DMS53 (cell line): ENCODE measurements at places on chromosomes 1 and 21.

- peak; percentile 29 for DNase-seq
Measured at GRCh38 chr21:26961698-26962097, 5.2 kb downstream of the ADAMTS5 start.

- DNase-seq, result no peak
Measured at GRCh38 chr1:170067253-170067819, 7.2 kb downstream of the KIFAP3 start.

DNA sequence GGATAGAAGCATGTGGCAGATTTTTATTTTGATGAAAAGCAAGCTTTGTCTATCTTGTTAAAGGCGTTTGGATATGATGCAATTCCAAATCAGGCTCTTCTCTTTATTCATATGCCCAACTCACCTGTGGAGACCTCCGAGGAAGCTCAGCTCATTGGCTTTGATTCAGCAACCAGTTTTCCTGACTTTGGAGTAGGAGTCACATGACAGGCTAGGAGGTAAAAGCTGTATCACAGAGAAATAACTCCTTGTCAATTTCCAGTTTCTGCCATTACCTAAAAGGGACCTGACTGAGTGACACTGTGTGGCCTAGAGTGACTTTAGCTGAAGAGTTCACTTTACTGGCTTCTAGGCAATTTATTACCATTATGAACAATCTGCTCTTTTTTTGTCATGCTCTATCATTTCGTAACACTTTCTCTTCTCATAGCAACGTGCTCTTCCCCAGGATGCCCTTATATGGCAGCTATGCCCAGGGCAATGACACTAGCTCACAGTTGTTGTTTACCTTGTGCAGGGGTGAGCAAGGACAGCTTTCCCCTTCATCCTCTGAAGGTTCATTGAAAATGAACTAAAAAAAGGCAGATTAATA lies 107.2 kb downstream of the KCNK1 start:
- peak; percentile 69 for DNase-seq

GRCh38 chr1:152188673-152189591 lies 29.9 kb upstream of the RPTN start:
- DNase-seq, result peak; percentile 90

DNA sequence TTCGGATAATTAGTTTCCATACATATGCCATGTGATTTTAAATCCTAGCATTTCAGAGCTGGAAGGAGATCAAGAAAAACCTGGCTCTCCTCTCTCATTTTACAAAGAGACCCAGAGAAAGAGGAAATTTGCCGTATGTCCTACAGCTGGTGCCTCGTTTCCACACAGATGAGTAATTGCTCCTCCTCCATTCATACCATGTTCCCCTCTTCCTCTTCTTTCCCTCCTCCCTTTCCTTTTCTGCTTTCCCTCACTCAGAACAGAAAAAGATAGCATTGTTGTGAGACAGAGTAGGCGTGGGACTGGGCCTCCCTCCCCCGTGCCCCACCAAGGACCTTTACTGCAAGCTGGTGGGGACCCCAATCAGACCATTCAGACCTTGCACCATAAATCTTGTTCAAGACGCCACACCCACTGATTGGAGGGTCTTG lies 13.7 kb upstream of the SLC44A3 start:
- no peak for DNase-seq

DNA sequence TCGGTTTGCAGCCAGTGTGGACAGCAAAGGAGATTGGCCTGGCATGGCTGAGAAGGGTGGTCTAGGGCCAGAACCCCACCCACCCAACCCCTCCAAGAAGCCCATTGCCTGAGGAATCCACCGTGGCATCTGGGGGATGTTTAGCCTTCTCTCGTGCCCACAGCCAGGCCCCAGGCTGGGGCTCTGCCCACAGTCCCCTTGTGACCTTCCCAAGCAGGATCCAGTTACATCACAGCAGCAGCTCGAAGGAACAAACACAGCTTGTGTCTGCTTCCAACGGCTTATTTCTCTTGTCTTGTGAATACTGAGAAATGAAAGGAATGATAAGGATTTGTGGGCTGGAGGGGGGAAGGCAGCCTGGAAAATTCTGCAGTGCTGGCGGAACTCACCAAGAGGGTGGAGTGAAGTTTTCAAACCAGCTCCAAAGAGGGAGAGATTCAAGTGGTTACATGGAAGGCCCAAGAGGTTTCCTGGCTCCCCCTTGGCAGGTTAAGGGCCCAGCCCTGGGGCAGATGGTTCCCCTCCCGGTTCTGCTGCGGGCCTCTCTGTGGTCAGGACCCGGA lies 61.6 kb downstream of the DHRS3 start:
- no peak for DNase-seq

GRCh38 chr1:156652131-156652991 lies 10.4 kb downstream of the BCAN start:
- no peak for DNase-seq

DNA sequence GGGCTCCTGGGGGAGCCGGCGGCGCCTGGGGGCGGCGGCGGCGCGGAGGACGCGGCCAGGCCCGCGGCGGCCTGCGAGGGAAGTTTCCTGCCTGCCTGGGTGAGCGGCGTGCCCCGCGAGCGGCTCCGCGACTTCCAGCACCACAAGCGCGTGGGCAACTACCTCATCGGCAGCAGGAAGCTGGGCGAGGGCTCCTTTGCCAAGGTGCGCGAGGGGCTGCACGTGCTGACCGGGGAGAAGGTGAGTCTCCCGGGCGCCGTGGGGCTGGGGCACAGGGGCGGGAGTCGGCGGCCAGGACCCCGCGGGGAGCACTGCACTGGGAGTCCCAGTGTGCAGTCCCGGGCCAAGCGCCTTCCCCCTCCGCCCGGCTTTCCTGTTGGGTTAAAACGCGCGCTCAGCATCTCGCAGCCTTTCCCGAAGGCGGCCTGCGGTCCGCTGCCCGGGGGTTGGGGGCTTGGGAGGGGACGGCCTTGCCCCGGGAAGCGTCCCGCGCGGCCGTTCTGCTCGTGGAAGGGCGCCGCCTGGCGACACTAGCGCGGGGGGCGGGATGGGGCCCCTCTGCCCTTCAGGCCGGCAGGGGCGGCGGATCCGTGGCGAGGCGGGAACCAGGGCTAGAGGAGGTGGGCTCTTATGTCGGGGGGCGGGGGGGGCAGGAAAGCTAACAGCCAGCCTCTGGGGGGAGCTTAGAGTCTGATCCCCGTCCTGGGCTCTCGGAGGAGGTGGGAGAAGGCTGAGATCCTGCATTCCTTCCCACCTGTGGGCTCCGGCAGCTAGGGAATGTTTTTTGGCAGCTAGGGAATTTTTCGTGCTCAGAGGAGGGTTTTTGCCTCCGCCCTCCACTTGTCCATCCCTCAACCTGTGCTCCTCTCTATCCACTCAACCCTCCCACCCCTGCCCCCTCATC lies 1.1 kb downstream of the HUNK start:
- peak; percentile 79 for DNase-seq

- no peak for DNase-seq
Measured at GRCh38 chr1:151618003-151618402, 6.2 kb downstream of the SNX27 start.

DNA sequence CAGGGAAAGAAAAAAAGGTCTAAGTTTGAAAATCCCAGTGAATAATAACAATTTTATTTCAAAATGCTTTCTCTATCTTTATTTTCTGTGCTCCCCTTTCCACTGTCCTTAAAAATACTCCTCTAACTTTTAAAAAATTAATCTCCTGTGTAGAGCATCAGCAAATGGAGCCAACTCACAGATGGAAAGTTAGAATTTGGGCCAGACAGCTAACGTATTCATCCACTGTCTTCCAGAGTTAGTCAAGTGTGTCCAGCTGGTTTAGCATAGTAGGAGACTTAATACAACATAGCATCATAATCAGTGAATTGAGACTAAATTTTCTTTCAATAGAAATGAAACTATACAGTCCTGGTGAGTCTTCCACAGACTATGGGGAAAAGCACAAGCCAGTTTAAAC lies 419.0 kb upstream of the LRRC7 start:
- no peak for DNase-seq

- no peak for DNase-seq
Measured at GRCh38 chr1:31198600-31198999, 41.1 kb downstream of the NKAIN1 start.

DNA sequence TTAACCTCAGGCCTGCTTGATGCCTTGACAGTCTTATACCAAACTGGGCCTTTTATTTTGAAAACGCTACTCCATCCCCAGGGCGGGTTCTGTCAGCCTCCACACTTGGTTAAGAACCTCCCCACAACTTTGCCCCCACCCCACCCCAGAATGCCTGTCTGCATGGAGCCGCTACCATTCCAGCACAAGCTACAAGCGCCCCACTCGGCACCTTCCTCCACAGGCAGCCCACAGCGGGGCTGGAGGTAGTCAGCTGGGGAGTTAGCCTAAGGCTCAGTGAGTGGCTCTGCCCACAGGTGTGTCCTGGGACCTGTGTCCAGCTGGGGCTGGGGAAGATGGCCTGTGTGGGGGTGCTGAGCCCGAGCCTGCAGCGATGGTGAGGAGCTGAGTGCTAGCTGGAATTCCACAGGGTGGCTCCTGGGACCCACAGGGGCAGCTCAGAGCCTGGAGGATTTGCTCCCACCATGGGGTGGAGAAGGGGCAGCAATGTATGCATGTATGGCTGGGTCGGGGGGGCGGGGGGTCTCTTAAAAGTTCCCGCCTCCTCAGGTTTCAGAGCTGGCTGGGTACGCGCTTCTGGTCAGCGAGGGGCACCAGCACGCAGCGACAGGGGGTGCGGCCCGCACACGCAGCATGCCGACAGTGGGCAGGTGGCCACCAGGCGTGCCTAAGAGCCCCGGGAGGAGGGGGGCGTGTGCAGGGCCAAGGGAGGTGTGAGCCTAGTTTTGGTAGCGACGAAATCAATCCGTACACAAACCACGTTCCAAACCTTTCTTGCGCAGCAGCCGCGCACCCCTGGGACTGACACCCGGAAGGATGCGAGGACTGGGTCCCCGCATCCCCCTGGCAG lies 917 bp downstream of the ETNK2 start:
- peak; percentile 69 for DNase-seq

- no peak for DNase-seq
Measured at GRCh38 chr21:46253610-46254124, 25.1 kb upstream of the LSS start.

DNA sequence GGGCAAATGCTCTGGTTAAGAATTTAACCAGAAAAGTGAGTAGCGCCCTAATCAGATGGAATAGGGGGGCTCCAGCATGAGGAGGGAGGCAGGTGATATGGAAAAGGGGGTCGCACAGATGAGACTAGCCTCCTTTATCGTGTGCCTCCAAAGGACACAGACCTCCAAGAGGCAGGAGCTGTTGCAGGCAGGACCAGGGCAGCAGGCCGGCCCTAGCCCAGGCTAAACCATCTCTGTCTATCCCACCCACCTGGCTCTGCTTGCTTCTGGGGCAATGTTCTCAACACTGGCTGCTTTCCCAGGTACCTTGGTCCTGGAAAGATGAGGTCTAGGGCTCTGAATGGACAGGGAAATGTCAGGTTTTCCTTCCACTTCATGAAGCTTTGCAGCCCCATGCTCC lies 36.3 kb downstream of the C2CD2 start:
- DNase-seq, result no peak

DNA sequence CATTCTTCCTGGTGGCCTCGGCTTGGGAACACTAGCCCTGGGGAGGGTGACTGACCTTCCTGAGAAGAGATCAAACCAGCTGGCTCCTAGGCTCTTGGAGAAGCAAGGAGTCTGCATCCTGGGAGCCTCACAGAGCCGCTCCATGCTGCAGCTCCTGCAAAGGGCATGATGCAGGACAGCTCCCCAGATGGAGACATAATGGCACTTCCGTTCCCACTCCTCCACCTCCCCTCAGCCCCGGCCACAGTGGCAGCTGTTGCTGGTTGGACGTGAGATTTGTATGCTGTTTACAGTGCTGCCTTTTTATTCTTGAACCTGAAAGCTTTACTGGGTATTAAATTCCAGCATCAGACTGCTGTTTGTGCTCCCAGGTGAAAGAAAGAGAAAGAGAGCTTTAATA lies 83.7 kb upstream of the CTTNBP2NL start:
- no peak for DNase-seq

- no peak for DNase-seq
Measured at GRCh38 chr1:9760824-9761223, 62.9 kb downstream of the CLSTN1 start.

DNA sequence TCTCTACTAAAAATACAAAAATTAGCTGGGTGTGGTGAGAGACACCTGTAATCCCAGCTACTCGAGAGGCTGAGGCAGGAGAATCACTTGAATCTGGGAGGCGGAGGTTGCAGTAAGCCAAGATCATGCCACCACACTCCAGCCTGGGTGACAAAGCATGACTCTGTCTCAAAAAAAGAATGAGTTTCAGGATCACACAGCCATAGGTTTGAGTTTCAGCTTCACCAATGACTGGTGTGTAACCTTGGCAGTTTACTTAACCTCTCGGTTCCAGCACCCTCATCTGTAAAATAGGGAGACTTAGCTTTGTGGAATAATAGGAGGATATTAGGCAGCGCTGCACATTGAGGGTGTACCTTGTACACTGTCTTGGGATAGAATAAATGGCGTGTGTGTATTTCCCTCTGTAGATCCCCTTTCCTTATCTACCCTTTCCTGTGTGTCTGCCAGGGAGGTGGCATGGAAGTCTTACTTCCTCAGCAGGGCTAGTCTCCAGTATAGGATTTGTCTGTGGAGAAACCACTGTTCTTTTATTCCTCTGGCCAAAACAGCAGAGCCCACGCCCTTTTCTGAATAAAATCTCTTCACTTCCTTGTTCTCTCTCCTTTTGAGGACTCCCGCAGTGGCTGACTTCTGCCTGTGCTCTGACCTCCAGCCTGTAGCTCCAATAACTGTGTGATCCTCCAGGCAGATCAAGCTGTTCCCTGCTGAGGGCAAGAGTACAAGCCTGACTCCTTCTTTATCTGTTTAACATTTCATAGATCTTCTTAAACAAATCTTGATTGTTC lies 90.4 kb downstream of the HHAT start:
- peak; percentile 47 for DNase-seq

DNA sequence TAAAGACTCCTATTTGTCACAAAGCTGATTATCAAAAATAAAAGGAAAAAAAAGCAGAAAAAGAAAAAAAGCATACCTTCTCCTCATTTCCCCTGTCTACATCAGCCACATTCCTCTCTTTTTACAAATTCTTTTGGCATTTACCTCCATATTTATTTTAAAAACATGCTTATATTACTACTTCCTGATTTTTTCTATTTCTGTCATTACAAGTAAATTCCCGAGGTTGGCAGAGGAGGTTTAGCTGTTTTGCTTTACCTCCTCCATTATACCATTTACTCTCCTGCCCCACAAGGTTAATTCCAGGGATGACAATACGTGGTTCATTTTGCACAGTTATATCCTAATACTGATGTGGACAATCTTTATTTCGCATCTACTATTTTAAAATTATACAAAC lies 26.3 kb upstream of the CD34 start:
- DNase-seq, result no peak

GRCh38 chr1:197915862-197916499 lies 1.2 kb upstream of the LHX9 start:
- DNase-seq, result peak; percentile 90

DNA sequence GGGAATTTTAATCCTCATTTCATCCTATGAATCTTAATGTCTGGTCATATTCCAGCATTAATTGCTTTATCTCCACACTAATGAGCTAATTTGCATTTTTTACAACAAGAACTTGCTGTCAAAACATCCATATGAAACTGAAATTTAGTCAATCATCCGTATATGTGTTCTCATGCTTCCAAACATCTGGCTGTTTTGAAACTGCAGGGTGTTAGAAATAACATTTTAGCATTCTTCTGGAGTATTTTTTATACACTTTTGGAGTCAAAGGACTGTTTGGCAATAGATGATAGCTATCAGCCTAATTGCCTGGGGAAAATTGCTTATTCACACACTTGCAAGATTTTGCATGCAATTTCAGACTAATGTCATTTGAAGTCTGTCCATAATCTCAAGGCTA lies 1639.3 kb downstream of the KCNT2 start:
- DNase-seq, result no peak
